ENCODE measurements at places on chromosomes 12 and 14.

GRCh38 chr12:19726592-19726991 lies 287.3 kb downstream of the AEBP2 start:
- H3K27ac ChIP-seq: no peak overlapping the region
- H3K4me3 ChIP-seq: no peak overlapping the region
- H3K36me3 ChIP-seq: no peaks in the 10 kb centered on the region
- DNase-seq: no peak

GRCh38 chr12:130658145-130658911 lies 57.8 kb downstream of the RIMBP2 start:
- H3K27ac ChIP-seq: no peak overlapping the region
- peaks cover 3% of the 10 kb centered on the region for H3K27me3 ChIP-seq
- DNase-seq: no peak
- no peak overlapping the region for H3K4me3 ChIP-seq
- H3K4me1 ChIP-seq: no peaks in the 10 kb centered on the region
- no peaks in the 10 kb centered on the region for H3K36me3 ChIP-seq

DNA sequence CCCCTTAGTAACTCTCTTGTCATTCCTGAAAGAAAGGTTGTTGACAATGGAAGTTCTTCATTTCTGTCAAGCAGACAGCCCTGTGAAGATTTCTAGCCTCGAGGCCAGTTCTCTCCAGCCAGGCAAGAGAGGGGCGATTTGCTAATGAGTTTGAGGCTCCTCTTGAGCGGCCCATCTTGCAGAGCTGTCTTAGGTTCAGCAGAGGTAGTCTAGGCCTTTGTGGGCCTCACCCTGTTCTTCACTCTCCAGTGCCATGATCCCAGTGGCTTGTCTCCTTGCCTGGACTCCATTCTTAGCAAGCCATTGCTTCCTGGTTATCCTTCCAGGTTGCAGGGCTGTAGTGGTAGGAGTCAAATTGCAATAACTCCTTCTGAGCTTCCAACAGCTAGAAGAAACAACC lies 9.7 kb downstream of the TPH2 start:
- H3K4me3 ChIP-seq: no peak overlapping the region
- no peak for DNase-seq
- peaks cover 55% of the 10 kb centered on the region for H3K27me3 ChIP-seq
- no peaks in the 10 kb centered on the region for H3K36me3 ChIP-seq
- H3K4me1 ChIP-seq: no peaks in the 10 kb centered on the region

GRCh38 chr14:96198430-96199130 lies 6.1 kb upstream of the BDKRB2 start:
- no peak overlapping the region for H3K4me3 ChIP-seq
- no peak for DNase-seq
- peaks cover 2% of the 10 kb centered on the region for H3K36me3 ChIP-seq
- H3K27me3 ChIP-seq: peaks cover 38% of the 10 kb centered on the region

GRCh38 chr14:94269156-94269555 lies 23.9 kb downstream of the SERPINA10 start:
- peaks cover 53% of the 10 kb centered on the region for H3K27me3 ChIP-seq
- H3K4me3 ChIP-seq: no peak overlapping the region
- no peak for DNase-seq
- H3K4me1 ChIP-seq: no peaks in the 10 kb centered on the region
- no peak overlapping the region for H3K27ac ChIP-seq

- H3K4me3 ChIP-seq: no peak overlapping the region
- no peak for DNase-seq
- H3K27me3 ChIP-seq: peaks cover 25% of the 10 kb centered on the region
- H3K4me1 ChIP-seq: no peaks in the 10 kb centered on the region
These were observed 149.7 kb downstream of the NTF3 start for GRCh38 chr12:5581616-5582015.

- H3K4me3 ChIP-seq: no peak overlapping the region
- H3K36me3 ChIP-seq: peaks cover 5% of the 10 kb centered on the region
- no peaks in the 10 kb centered on the region for H3K27me3 ChIP-seq
These were observed 33.3 kb downstream of the NT5DC3 start for GRCh38 chr12:103807561-103808238.

GRCh38 chr12:47419497-47419896 lies 286.3 kb downstream of the RPAP3 start:
- no peak for DNase-seq
- H3K36me3 ChIP-seq: peaks cover 4% of the 10 kb centered on the region
- H3K4me1 ChIP-seq: peaks cover 8% of the 10 kb centered on the region
- H3K27ac ChIP-seq: no peak overlapping the region
- H3K27me3 ChIP-seq: peaks cover under 1% of the 10 kb centered on the region

GRCh38 chr12:86772696-86773095 lies 516.5 kb upstream of the MGAT4C start:
- no peaks in the 10 kb centered on the region for H3K36me3 ChIP-seq
- no peaks in the 10 kb centered on the region for H3K27me3 ChIP-seq
- no peak for DNase-seq
- H3K4me3 ChIP-seq: no peak overlapping the region

Data from central memory CD8-positive, alpha-beta T cell (primary cell).